ENCODE measurements at places on chromosomes 11 and 22.

- no peak for DNase-seq
These were observed 137.3 kb downstream of the WNT11 start for GRCh38 chr11:76069001-76069400.

DNA sequence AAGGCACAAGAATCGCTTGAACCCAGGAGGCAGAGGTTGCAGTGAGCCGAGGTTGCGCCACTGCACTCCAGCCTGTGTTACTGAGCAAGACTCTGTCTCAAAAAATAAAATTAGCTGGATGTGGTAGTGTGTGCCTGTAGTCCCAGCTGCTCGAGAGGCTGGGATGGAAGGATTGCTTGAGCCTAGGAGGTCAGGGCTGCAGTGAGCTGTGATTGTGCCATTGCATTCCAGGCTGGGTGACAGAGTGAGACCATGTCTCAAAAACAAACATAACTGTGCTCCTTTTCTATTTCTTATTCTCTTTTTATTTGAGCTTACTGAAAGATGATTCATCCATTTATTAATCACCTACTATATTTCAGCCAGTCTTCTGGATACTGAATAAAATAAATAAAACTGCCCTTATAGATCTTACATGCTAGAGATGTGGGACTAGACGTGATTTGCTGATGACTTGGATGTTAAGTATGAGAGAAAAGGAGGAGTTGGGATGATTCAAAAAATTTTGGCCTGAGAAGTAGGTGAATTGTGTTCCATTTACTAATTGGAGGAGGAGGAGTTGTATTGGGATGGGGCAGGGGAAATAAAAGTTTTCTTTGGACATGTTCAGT is 18.0 kb downstream of the PAAF1 start:
- DNase-seq: peak; percentile 55

- no peak for DNase-seq
These were observed 123.4 kb downstream of the SLC17A6 start for GRCh38 chr11:22461626-22462025.

DNA sequence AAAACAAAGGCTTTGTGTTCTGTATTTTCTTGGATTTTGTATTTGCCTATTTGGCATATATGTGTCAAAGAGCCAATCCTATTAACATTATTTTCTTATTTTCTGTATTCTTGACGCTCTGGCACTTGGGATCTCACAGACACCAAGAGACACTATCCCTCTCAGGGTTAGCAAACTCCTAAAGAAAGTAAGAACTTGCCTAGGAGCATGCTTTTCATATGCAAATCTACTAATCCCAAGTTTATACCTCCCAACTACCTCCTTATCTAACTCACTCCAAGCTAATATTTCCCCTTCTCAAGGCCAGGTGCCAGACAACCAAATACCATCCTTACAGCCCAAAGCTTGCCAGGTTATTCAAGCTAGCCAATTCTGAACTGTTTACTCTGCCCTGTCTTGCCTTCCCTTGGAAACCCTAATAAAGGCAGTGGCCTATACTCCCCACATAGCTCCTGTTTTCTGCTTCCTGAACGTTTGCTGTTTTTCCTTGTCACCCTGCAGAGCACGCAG is 455.4 kb upstream of the ANO3 start:
- no peak for DNase-seq

DNA sequence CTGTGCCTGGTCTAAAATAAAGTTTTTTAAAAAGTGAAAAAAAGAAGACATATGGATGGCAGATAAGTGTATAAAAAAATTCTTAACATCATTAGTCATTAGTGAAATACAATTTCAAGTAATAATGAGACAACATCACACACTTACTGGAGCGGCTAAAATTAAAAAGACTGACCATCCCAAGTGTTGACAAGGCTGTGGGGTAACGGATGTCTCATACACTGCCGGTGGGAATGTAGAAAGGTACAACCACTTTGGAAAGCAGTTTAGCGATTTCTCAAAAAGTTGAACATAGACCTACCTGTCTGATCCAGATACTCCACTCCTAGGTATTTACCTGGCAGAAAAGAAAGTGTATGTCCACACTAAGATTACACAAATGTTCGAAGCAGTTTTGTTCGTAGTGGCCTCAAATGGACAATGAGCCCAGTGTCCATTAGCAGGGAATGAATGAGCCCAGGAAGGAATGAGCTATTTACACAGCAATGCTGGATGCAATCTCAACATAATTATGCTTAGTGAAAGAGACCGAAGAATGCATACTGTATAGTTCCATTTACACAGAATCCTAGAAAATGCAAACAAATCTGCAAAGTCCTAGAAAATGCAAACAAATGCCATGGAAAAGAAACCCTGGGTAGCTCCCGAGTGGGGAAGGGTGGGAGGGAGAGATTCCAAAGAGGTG is 6.7 kb upstream of the MUC2 start:
- no peak for DNase-seq

- DNase-seq: no peak
These were observed 385.3 kb downstream of the DYNC2H1 start for GRCh38 chr11:103494491-103494890.

GRCh38 chr11:17383461-17383860 is 5.0 kb downstream of the KCNJ11 start:
- no peak for DNase-seq

DNA sequence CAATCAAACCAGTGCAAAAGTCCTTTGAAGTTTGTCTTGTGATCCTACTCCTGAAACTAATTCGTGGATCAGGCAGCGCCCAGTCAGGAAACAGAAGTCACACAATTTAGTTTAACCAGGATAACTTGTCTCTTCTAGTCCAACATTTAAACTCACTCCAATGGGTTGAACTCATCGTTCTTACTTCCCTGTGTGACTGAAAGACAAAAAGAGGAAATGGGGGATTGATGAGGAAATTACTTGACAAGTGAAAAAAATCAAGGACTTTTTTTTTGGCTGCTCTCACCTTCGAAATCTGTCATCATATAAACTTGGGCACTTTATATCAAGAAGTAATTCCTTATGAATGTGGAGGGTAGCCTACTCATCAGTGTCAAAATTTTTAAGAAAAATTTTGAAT is 78.4 kb downstream of the HSD17B12 start:
- DNase-seq: no peak

DNA sequence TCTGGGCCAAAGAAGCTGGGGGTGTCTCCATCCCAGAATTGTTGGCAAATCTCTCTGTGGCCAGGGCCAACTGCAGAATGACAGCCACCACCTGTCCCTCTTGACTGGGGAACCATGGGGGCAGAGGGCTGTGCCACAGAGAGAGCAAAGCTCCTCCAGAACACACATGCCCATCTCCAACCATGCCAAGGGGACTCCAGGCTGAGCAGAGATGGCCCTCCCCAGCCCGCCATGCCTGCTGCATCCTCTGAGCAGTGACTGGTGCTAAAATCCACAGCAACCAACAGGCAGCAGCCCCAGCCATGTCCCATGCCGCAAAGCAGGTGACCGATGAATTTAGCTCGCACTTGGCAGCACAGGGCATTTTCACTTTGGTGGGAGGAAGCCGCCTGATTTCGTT is 45.0 kb downstream of the LARGE1 start:
- no peak for DNase-seq

- DNase-seq: no peak
These were observed at the start of gene KCNK7 for GRCh38 chr11:65595543-65596281. Gene KCNK7 (minus strand): TSS chr11:65595800. CDS start chr11:65595772, 28 bp downstream.

- DNase-seq: no peak
These were observed 47.0 kb upstream of the SUSD2 start for GRCh38 chr22:24134090-24134846.

- no peak for DNase-seq
These were observed 62.0 kb upstream of the PTPRJ start for GRCh38 chr11:47918370-47918690.

DNA sequence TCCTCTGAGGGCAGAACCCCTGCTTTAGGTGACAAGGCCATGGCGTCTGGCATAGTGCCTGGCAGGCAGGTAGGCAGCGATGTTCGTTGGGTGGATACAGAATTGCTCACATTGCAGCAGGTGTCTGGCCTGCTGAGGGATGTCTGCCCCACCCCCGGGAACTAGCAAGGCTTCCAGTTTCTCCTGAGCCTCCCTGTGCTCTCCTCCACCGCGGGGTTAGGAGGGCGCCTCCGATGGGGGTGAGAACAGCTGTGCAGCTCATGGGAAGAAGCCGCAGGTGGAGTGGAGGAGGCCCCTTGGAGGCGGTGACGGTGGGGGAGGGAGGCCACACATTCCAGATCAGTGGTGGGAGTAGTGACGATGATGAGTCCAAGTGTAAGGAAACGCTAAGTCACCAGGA is 48.3 kb upstream of the JAM3 start:
- DNase-seq: no peak

GRCh38 chr11:2855162-2855561 is 30.4 kb downstream of the CDKN1C start:
- DNase-seq: no peak

- no peak for DNase-seq
These were observed 21.3 kb downstream of the SYN3 start for GRCh38 chr22:33036881-33037280.

DNA sequence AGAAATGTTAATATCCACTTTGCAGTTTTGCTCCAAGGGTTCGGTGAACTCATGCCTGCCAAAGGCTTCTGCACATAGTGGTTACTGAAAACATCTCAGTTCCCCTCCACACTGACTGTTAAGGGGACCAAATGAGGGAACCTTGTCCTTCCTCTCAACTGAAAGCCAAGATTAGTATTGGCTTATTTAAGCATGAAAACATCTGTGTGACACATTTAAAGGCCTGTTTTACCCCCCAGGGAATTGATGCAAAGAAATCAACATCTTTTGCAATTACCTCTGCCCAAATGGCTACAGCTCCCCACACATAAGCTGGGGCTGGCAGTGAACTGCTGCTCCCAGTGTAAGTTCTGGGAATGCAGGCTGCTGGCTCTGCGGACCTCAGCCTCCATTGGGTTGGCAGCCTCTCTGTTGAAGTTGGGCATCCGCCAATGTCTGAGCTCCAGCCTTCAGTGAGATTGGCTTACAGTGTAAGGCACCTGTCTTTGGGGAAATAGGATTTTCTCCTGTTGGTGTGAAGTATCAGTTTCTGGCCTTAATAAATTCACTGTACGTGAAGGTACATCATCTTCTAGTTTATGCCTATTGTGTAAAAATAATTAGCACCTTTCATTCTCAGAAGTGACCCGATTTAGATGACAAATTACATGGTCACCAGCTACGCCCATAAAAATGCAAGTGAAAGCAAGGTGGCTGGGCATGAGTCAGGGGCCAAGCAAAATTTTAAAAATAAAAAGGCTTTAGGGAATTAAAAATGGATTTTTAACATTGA is 213.4 kb upstream of the SYN3 start:
- peak; percentile 32 for DNase-seq

DNA sequence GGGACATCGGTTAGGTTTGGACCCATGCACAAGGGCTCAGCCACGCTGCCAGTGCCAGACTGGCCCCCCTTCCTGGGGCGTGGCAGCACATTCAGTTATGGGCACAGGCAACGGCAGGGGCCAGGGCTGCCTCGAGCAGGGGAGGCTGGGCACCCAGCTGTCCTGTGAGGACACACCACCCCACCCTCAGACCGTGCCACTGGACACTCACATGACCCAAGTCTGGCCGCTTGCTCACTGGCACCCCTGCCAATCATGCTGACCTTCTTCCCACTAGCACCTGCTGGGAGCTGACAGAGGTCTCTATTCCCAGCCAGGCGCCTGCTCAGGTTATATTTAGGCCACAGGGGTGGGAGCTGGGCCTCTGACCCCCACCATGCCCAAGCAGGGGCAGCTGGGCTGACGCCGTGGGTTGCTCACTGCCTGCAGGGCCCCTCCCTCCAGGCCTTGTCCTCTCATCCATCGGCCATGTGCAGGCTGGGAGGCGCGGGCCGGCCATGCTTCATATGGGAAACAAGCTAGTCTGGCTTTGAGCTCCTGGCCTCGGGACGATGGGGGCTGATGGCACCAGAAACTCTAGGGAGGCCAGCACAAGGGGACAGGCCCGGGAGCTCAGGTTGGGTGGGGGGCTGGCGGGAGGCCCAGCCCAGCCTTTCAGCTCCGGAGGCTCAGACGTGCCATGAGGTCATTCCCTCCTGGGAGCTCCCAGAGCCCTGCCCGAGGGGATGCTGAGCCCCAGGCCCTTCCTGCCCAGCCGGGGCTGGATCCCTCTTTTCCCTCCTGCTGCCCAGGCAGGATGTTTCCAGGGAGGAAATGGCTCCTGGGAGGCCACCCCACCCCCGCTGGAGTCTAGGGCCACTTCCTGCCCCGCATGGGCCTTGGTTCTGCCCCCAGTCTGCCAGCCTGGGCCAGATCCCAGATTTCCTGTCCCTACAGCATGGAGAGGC is 15.2 kb upstream of the TBX1 start:
- DNase-seq: no peak

- no peak for DNase-seq
These were observed 18.5 kb downstream of the MYBPC3 start for GRCh38 chr11:47333886-47334443.

DNA sequence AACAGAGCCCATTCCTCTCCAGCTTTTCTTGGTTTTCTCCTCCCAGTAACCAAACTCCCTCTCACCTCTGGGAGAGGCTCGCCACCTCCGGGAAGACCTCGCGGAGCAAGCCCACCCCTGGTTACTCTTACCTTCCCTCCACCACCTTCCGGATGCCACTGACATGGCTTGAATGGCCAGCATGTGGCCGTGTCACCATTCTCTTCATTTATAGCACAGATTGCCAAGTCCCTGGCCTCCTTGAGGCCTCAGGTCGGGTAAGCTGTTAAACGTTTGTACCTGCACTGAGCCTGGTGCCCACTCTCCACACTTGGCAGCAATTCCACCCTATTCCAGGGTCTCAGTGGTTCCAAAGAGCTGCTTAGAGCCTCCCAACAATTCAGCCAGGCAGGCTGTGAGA is 8.0 kb upstream of the FXYD2 start:
- no peak for DNase-seq

Measured in astrocyte (in vitro differentiated cells and primary cell).